GM23338 (cell line): ENCODE measurements at places on chromosomes 7 and 10. TPM values are rescaled to one million over a fixed set of nuclear protein-coding genes. Genes with fewer than 3 reads are reported as not detected.
A peak's percentile ranks its signal among the peaks of the same experiment; 100 is the strongest.

DNA sequence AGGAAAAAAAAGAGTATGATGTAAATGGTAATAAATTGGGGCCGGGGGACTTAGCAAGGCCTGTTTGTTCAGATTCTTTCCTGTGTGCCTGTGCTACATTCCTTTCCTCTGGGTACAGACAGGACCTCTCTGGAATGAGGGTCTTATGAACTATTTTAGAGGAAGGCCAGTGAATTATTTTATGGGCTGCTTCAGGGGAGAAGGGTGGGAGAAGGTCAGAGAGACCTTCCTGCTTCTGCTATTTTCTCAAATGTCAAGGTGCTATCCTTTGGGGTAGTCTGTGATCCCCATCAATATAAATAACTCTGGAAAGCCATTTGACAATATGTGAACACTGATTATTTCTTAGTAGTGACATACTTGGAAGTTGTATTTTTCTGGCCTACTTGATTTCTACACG, 426.5 kb downstream of the SH2D4B start:
- no peaks in the 10 kb centered on the region for H3K4me1 ChIP-seq
- no peaks in the 10 kb centered on the region for H3K27me3 ChIP-seq
- H3K4me3 ChIP-seq, result no peak overlapping the region
- H3K36me3 ChIP-seq, result no peaks in the 10 kb centered on the region

- DNase-seq, result peak; percentile 71
- H3K36me3 ChIP-seq, result no peaks in the 10 kb centered on the region
- H3K27ac ChIP-seq, result no peak overlapping the region
- H3K27me3 ChIP-seq, result peaks cover 82% of the 10 kb centered on the region
These were observed 1.0 kb upstream of the NKX6-2 start for GRCh38 chr10:132786884-132787494.

DNA sequence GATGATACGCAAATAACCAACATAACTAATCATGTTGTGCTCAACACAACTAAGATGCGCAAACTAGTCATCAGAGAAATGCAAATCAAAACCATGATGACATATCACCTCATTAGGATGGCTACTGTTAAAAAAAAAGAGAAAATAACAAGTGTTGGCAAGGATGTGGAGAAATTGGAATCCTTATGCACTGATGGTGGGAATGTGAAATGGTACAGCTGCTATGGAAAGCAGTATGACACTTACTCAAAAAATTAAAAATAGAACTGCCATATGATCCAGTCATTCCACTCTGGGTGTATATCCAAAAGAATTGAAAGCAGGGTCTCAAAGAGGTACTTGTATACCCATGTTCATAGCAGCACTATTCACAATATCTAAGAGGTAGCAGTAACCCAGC, 42.9 kb downstream of the SLIT1 start:
- H3K27ac ChIP-seq, result no peak overlapping the region
- H3K4me1 ChIP-seq, result peaks cover 15% of the 10 kb centered on the region

PPP1R17 gene
- total RNA-seq, result 0.27 and 0.52 TPM in 2 replicates

PLEKHA8 gene
- 36.9 and 44.9 TPM in 2 replicates for total RNA-seq

PRF1 gene
- total RNA-seq, result not detected in 2 replicates
